HS-27A (cell line): ENCODE measurements at places on chromosomes 7 and 10.

DNA sequence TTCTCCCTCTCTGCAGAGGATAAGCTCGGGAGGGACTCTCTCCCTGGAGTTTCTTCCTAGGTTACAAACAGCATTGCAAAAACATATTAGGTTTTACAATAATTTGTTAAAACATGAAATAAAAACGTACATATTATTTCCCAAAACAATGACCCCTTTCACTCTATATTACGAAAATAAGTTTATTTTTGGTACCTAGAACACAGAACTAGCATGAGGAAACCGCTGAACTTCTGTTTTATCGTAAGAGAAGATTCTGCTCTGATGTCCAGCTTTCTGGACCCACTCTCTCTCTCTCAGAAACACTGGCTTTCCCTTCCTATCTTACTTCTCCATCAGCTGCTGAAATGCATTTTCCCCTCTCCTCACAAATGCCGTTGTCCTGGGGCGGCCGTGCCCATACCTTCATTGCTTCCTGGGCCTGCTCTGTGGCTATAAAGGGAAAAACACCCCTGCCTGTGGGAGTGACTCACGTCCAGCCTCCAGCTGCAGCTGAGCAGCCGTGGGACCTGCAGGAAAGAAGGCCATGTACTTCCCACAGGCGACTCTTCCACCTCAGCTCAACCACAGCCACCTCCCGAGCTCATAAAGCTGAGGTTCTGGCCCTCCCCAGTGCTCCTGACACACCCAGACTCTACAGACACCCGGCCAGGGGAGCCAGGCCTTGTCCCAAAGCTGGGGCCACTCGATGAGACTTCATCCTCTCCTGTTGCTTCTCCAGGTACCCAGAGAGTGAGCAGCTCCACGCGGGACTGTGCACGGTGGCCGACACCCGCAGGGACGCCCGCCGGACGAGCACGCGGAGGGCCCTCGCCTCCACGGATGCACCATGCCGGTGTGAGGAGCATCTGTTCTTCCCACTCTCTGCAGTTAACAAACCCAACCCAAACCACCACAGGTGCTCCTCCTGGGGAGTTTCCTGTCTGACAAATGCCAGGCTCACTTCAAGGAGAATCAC, 3.1 kb downstream of the GPER1 start:
- DNase-seq, result no peak

DNA sequence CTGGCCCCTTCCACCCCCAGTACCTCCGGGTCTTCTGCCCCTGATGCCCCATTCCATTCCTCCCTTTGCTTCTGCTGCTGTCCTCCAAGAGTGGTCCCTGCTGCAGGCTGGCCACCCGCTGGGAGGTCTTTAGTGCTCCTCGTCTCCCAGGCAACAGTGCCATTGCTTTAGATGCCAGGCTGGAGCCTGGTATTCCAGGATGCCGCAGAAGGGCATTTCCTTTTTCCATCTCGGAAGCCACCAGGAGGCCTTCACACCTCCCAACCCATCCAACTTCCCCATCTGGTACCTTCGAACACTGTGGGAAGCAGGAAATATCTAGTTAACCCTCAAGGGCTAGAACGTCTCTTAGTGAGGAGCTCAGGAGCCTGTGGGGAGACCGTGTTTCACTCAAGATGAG, 92.9 kb upstream of the DUSP5 start:
- no peak for DNase-seq

- no peak for DNase-seq
Observed at GRCh38 chr10:69499726-69500689, 48.7 kb downstream of the TSPAN15 start.

GRCh38 chr10:57654856-57655255, 612.8 kb downstream of the IPMK start:
- DNase-seq, result no peak

DNA sequence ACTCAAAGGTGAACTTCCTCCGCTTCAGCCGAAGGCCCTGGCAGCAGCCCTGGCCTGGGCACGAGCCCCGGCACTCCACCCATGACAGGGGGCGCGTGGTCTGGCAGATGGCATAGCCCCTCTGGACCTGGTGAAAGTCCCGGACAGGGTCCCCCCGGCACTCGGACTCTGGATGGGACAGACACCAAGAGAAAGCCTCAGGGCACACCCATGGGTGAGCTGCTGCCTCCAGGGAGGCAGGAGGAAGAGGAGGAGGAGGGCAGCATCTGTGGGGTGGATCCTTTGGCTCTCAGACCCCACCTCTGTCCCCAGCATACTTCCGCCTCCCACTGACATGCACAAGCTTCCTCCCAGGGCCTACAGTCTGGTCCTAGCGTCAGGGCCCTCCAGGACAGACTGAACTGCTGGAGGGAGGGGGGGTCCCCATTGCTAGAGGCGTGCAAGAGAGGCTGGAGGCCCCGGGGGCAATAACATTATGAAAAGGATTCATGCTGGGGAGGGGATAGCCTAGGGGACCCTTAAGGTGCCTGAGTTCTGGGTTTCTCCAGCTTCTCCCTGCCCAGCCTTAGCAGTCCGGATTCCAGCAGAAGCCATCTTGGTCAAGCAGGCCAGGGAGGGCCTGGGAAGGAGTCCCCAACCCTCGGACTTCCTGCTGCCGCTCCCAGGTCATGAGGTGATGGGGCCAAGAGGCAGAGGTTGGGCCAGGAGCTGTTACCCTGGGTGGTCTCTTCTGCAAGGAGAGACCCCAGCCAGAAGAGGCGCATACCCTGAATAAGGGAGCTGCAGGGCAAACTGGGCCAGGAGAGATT, 169.3 kb downstream of the LCOR start:
- no peak for DNase-seq

GRCh38 chr10:121675344-121675743, 77.1 kb upstream of the FGFR2 start:
- DNase-seq, result no peak

- no peak for DNase-seq
Observed at GRCh38 chr7:101208794-101209193, 8.0 kb upstream of the MOGAT3 start.
